ENCODE measurements at places on chromosomes 4 and X. TPM values are rescaled to one million over a fixed set of nuclear protein-coding genes. Genes with fewer than 3 reads are reported as not detected.

- DNase-seq = no peak
Observed at GRCh38 chr4:145860446-145860845, 78.2 kb downstream of the ZNF827 start.

GRCh38 chr4:81109356-81109755, 78.8 kb downstream of the BMP3 start:
- no peak for DNase-seq

- no peak for DNase-seq
Observed at GRCh38 chrX:155873188-155873587, 8.0 kb upstream of the VAMP7 start.

- DNase-seq = no peak
Observed at GRCh38 chr4:88744609-88745008, 47.0 kb upstream of the NAP1L5 start.

- no peak for DNase-seq
Observed at GRCh38 chr4:46730075-46730474, 179.0 kb downstream of the COX7B2 start.

DNA sequence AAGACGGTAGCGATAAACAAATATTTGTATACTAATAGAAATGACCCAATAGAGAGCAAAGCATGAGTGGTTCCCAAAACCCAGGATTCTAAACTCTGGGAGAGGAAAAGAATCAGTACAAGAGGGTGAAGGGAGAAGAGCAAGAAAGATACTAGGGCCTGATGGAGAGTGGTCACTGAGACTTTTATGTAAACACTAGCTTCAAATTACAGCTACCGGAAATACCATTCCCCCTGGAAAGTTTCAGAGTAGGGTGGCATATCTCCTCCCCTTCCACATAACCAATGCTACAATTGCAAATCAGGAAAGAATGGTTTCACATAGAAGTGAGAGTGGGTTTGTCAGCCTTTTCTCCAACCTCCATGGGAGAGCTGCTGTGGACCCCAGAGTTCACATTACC, 77.1 kb downstream of the EIF4E start:
- no peak for DNase-seq

- no peak for DNase-seq
Observed at GRCh38 chrX:55004231-55004630, 4.1 kb downstream of the APEX2 start.

GRCh38 chrX:130834149-130834548, 68.9 kb downstream of the ENOX2 start:
- no peak for DNase-seq

DNA sequence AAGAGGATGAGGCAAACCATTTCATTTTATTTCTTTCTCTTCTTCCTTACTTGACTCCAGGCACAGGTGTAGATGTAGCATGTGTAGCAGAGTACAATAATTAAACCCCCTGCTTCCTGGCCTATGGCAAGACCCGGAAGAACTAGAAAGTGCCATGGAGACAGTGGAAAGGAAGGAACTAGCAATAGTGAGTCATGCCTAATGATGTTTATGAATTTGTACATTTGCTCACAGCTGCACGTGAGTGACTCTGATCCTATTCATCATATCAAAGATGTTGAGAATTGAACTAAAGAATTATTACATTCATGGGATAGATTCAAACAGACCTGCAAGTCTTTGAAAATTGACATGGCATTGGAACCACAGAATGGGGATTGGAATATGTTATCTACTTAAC, 2233.9 kb upstream of the TENM3 start:
- no peak for DNase-seq

- DNase-seq = no peak
Observed at GRCh38 chrX:150958177-150958576, 25.0 kb upstream of the HMGB3 start.

DNA sequence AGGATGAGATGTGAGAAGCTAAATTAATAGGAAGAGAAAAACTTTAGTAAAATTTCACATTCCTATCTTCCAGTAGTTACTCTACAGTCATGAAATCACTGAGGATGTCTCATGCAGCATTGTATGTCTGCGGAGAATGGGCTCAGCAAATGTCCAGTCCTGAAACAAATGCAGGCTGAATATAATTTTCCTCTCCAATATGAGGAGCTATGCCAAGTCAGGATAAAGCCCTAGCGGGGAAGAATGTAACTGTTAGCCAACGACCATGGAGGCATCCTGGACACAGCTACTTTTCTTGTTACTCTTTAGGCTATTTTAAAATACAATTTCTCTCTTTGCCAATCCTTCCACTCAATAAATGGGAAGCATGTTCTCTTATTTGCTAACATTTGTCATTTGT, 127.7 kb downstream of the PRKX start:
- no peak for DNase-seq

DNA sequence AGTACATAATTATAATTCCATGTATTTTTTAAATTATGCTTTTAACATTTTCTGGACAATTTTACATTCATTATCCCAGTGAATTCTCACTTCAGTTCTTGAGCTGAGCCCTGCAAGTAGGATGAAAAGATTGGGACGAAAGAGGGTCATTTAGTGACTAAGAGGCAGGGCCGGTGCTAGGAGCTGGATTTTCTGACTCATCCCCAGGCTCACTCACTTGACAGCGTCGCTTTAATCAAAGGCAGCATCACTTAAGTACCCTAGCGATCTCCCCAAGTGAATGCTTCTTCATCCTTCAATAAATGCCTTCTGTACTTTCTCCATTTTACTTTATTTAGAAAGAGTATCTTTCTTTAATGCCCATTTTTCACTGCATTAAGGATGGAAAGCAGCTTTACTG, 263.6 kb downstream of the HS3ST1 start:
- DNase-seq = no peak

DNA sequence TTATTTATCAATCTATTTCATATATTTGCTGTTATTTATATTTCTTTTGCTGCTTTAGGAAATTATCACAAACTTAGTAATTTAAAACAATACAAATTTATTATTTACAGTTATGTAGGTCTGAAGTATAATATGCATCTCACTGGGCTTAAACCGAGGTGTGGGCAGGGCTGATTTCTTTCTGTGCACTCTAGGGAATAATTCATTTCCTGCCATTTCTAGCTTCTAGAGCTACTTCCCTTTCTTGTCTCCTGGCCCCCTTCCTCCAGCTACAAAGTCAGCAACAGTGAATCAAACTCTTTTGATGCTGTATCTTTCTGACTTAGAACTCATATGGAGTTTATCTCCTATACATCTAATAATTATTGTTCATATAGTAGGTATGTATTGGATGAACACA, 303.5 kb upstream of the ARSJ start:
- no peak for DNase-seq

GRCh38 chr4:3339577-3339976, 46.8 kb downstream of the RGS12 start:
- no peak for DNase-seq

DNA sequence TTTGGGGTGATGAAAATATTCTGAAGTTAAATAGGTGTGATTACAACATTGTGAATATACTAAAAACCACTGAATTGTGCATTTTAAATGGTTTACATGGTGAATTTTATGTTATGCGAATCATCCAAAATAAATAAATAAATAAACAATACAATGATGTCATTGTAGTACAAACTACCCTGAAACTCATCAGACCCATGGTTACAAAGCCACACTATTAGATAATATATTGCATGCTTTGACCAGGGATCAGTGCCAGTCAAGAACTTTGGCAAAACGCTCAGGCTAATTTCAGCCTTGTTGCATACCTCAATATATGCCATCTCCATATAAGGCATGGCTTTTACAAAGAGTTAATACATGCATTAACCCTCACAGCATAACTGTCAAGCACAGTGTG, 45.5 kb upstream of the XIAP start:
- DNase-seq = no peak

GRCh38 chrX:51461053-51462044, 35.0 kb downstream of the NUDT11 start:
- DNase-seq = no peak

The SLC38A5 gene
- total RNA-seq = 3.9 TPM

The BRS3 gene
- total RNA-seq = not detected

The POU4F2 gene
- total RNA-seq = not detected

The PCSK1N gene
- 23.3 TPM for total RNA-seq

The CYP4V2 gene
- total RNA-seq = 75.3 TPM

The UCHL1 gene
- 125 TPM for total RNA-seq

The SPANXC gene
- total RNA-seq = not detected

The MTMR8 gene
- total RNA-seq = 3.8 TPM

The SEPSECS gene
- total RNA-seq = 7.9 TPM

The XK gene
- total RNA-seq = 18.6 TPM

The GASK1B gene
- total RNA-seq = 59.5 TPM

The SULT1E1 gene
- not detected for total RNA-seq

Measured in sigmoid colon (tissue), 7 donors.